ENCODE measurements at places on chromosomes 5 and 9.

DNA sequence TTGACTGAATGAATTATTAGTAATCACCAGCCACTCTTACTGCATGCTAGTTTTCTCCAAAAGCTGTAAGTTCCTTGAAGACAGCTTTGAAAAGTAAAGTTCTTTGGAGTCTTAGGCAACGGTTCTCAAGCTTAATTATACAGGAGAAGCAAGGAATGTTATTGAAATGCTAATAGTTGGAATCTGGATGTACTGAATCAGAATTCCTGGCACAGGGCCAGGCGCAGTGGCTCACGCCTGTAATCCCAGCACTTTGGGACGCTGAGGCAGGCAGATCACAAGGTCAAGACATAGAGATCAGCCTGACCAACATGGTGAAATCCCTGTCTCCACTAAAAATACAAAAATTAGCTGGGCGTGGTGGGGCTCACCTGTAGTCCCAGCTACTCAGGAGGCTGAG, 33.4 kb downstream of the GRIA1 start:
- no peak for DNase-seq

DNA sequence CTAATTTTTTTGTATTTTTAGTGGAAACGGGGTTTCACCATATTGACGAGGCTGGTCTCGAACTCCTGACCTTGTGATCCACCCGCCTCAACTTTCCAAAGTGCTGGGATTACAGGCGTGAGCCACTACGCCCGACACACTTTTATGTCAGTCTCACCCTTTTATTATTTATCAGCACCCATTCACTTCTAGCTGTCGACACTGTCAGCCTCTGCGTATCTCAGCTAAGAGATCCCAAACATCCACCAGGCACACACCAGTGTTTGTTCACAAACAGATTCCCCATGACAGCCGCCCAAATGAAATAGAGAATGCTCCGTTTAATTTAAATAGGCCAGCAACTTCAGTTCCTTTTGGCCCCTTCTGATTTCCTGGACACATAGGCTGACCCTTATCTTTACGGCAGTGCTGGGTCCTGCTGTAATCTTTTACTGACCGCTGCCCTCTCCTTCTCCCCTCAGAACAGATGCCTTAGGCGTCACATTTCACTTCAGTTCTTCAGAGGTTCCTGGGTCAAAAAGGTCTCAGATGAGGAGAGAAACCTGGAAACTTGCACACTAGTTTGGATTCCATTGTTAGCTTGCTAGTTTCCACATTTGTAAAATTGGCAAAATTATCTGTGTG, 43.1 kb upstream of the CKMT2 start:
- no peak for DNase-seq

DNA sequence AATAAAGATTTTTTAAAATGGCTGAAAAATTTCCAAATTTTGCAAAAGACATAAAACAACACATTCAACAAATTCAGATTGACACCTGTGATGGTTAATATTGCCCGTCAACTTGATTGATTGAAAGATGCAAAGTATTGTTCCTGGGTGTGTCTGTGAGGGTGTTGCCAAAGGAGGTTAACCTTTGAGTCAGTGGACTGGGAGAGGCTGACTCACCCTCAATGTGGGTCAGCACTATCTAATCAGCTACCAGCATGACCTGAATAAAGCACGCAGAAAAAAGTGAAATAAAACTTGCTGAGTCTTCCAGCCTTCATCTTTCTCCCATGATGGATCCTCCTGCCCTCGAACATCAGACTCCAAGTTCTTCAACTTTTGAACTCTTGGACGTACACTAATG, 868.0 kb upstream of the CTNND2 start:
- DNase-seq, result no peak

- DNase-seq, result no peak
Observed at GRCh38 chr5:72301557-72301956, 18.5 kb downstream of the MRPS27 start.

GRCh38 chr9:98897745-98898144, 46.0 kb upstream of the COL15A1 start:
- no peak for DNase-seq

- DNase-seq, result no peak
Observed at GRCh38 chr5:139958432-139959148, 84.5 kb downstream of the NRG2 start.

- peak; percentile 7 for DNase-seq
Observed at GRCh38 chr5:140672455-140673186, 755 bp downstream of the DND1 start.

GRCh38 chr5:1950708-1951103, 68.0 kb upstream of the IRX4 start:
- no peak for DNase-seq

DNA sequence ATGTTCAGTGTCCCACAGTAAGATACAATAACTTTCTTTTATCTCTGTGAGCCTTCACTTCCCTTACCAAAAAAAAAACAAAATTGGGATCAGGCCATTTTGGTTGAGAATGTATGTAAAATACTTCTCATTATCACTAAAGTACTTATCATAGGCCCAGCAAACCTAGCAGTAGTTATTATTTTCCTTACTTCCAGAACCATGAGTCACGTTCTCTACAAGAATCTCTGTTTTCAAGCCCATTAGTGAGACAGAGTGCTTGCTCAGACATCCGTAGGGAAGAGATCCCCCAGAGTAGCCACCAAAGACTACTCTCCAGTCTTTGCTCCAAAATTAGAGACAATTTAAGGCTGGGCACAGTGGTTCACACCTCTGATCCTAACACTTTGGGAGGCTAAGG, 103.9 kb upstream of the NR5A1 start:
- DNase-seq, result no peak

GRCh38 chr9:90961375-90961774, 159.8 kb downstream of the SYK start:
- peak; percentile 63 for DNase-seq

- DNase-seq, result no peak
Observed at GRCh38 chr5:178271726-178272479, 39.3 kb upstream of the PHYKPL start.

GRCh38 chr9:98823666-98824334, 16.3 kb downstream of the GALNT12 start:
- DNase-seq, result no peak

DNA sequence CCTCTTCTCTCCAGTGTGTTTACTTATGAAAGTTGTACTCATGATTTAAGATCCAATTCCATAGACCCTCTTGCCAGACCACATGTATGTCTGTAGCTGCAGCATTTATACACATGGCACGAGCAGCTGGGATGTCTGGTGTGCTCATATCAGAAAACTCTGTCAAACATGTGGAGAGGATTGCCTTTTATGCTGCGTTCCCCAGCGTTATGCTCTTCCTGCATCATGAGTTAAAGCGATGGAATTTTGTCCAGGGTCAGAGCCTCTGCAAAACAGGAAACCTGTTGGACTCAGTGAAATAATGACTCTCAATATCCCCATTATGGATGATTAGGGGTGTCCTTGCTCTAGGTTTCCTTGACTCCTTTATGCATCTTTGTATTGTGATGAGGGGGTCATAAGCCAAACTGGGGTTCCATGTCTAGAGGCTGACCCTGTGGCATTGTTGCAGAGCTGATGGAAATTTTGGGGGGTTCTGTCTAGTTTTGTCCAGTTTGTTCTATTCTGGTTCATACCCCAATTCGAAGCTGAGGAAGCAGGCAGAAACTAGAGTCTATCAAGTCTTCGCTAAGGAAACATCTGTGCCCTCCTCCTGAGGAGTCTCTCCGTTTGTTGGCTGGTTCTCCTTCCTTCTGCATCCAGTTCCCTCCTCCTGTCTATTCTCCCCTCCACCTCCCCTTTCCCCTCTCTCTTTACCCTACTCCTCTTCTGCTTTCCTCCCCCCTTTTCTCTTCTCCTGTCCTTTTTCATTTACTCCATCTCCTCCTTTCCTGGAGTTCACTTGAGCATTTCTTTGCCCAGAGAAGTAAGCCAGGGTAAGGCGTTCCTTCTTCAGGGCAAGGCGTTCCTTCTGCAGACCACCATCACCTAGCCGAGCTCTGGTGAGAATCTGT, 252.8 kb downstream of the MAST4 start:
- DNase-seq, result no peak

GRCh38 chr9:107832871-107833270, 343.3 kb upstream of the KLF4 start:
- no peak for DNase-seq

DNA sequence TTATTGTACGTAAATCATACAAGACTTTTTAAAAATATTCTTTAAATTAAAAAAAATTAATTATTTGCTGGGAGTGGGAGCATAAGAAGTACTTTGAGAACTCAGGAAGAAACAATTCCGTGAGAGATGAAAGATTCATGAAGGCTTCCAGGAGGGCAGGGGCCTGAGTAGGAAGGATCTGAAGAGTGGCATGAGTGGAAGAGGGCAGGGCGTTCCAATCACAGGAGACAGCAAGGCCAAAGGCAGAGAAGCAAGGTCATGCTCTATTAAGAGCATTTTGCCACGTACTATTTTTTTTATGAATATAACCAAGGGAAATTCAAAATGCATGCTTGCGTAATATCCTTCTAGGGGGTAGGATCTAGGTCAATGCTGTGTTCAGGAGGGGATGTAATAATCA, 265.5 kb downstream of the ZNF608 start:
- DNase-seq, result no peak

DNA sequence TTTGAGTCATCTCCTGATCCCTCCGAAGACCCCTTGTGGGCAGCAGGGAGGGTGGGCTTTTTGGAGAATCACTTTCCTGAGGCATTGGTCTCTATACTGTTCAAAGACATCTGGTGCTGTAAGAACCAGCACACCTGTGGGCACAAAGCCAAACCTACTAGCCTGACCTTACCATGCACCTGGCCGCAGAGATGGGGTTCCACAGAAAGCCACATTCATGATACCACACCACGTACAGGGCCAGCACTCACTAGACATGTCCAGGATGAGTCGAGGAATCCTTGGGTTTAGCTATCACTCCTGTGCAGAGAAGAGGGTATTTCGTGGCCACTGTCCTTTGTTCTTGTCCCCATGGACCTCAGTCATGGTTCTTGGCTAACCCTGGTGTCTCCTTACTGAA, 203.4 kb downstream of the CACNA1B start:
- no peak for DNase-seq

DNA sequence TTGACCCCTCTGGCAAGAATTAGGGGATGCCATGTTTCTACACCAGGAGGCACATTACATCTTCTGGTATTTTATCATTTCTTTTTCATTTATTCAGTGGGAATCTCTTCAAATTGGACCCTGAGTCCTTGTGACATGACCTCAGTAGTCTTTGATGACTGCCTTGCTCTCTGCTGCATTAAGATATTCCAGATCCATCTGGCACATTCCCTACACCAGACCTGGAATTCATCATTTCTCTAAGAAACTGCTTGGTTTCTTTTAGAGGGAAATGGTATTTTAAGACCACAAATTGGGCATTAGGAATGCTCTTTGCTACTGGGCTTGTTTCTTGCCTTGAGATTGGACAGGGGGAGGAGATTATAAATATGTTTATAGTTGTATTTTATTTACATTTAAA, 61.0 kb downstream of the GALNT10 start:
- no peak for DNase-seq

DNA sequence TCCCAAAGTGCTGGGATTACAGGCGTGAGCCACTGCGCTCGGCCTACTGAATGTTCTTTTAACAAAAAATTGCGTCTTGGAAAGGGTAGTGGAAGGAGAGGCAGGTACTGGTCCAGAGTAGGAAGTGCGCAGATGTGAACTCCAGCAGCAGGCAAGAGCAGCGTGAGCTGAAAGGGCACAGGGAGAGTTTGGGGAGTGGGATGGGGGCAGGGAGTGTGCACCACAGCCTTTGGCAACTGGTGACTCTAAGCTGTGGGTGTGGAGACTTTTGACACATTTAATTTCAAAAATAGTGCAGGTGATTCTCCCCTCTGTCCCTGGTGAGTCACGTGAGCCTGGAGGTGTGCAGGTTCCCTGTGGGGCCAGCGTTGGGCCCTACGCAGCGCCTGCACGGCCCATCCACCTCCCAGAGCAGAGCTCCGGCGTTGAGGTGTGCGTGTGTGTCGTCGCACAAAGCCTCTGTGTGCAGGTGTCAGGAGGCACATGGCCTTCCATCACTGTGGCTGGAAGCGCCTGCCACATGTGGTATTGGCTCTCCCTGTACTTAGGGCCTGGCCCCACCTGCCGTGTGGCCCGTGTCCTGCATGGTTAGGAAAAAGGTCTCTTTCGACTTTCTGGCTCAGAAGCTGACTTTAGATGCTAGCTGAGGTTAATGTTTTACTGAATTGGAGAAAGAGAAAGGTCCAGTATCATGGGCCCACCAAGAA, 11.5 kb downstream of the SQSTM1 start:
- DNase-seq, result no peak

- DNase-seq, result no peak
Observed at GRCh38 chr5:147759441-147759840, 23.1 kb downstream of the JAKMIP2 start.

DNA sequence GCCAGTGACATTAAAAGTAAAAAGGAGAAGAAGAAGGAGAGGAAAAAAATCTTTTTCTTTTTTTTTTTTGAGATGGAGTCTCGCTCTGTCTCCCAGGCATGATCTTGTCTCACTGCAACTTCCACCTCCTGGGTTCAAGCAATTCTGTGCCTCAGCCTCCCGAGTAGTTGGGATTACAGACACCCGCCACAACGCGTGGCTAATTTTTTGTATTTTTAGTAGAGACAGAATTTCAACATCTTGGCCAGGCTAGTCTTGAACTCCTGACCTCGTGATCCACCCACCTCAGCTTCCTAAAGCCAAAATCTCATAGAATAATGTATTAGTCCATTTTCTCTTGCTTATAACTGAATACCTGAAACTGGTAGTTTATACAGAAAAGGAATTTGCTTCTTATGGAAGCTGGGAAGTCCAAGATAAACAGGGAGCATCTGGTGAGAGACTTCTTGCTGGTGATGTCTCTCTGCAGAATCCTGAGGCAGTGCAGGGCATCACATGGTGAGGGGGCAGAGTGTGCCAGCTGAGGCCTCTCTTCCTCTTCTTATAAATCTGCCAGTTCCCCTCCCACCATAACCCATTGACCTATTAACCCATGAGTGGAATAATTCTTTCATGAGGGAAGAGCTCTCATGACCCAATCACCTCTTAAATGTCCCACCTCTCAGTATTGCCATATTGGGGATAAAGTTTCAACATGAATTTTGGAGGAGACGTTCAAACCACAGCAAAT, 466.3 kb downstream of the GADD45G start:
- DNase-seq, result no peak

GRCh38 chr5:35852084-35852734, 4.5 kb upstream of the IL7R start:
- DNase-seq, result no peak

- DNase-seq, result no peak
Observed at GRCh38 chr5:57816108-57816507, 333.5 kb upstream of the ACTBL2 start.

DNA sequence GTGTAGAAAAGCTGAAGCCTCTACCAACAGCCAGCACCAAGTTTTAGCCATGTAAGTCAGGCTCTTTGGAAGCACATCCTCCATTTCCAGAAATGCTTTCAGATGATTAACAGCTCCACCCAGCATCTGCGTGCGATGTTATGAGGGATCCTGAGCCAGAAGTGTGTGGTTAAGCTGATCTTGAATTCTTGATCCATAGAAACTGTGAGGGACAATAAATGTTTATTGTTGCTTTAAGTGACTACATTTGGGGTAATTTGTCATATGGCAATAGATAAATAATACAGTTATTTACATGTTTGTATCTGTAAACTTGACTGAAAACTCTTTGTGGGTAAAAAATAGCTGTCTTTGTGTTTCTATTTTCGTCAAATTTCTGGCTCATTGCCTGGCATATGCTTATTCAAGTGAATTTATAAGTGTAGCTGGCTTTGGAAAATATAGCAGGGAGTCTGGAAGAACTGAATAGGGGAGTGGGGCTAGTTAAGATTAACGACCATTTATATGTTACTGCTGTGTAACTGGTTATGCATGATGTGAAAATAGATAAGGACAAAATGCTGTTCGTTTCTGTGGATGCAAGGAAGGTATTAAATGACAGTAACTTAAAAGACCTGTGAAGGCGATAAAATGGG, 234.1 kb downstream of the LRRC70 start:
- DNase-seq, result peak; percentile 37

Measured in RPMI8226 (cell line).